ENCODE measurements at places on chromosomes 7 and 10. TPM values are rescaled to one million over a fixed set of nuclear protein-coding genes. Genes with fewer than 3 reads are reported as not detected.
A peak's percentile ranks its signal among the peaks of the same experiment; 100 is the strongest.

- no peak for DNase-seq
Observed at GRCh38 chr10:62113680-62114079, 155.0 kb downstream of the RTKN2 start.

GRCh38 chr10:118584181-118584954, 11.1 kb downstream of the PRLHR start:
- DNase-seq, result peak; percentile 65

- no peak for DNase-seq
Observed at GRCh38 chr7:112120696-112121217, 85.4 kb downstream of the DOCK4 start.

DNA sequence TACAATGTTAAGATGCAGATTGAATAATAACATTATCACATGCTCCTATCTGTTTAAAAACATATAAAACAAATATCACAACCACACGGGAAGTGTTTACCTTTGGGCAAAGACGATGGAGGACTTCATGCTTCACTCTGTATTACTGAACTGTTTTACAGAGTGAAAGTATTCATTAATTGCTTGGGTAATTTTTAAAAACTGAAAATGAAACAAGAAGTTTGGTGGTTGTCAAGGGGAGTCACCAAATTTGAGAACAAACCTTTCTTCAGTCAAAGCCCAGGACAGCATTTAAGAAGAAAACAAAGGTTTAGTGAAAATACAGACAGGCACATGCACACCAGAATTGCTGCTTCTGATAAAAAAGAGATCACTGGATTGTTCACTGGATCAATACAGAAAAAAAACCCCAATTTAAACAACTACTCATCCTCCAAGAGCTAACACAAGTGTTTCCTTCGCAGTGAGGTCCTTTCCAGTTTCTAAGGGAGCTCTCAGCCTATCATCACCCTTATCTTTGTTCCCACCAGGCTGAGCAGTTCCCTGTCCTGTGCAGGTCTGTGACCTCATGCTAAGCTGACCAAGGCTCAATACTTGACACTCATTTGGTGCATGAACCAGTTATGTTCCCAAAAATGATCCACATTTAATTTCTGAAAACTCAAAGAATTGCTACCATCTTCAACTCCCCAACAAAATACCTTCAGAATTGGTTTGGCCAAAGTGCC, 8.8 kb downstream of the PARP12 start:
- DNase-seq, result no peak

- DNase-seq, result peak; percentile 39
Observed at GRCh38 chr10:27504808-27505460, 830 bp downstream of the RAB18 start.

- DNase-seq, result peak; percentile 74
Observed at GRCh38 chr10:122054048-122055025, 65.4 kb downstream of the TACC2 start.

DNA sequence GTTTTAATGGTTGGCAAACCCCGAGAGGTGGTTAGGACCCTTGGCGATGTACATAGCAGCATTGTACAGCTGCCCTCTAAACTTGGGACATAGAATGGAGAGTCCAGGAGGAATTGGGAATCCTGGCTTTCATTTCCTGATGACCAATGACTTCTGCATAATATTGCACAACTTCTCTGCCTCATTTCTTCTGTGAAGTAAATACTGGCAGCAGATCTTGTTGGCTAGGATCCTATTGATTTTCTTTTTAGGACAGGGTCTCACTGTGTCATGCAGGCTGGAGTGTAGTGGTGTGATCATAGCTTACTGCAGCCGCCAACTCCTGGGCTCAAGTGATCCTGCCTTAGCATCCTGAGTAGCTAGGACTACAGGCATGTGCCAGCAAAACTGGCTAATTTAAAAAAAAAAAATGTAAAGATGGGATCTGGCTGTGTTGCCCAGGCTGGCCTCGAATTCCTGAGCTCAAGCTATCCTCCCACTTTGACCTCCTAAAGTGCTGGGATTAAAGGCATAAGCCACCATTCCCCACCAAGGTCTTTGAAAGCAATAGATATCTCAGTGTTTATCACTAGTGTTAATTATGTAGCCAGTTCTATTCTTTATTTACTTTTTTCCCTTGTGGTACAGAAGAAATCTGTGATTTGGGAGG, 58.1 kb downstream of the PODXL start:
- DNase-seq, result peak; percentile 83

- DNase-seq, result no peak
Observed at GRCh38 chr10:36504758-36505157, 620.6 kb upstream of the ANKRD30A start.

- no peak for DNase-seq
Observed at GRCh38 chr7:142720172-142720773, 29.0 kb upstream of the PRSS1 start.

DNA sequence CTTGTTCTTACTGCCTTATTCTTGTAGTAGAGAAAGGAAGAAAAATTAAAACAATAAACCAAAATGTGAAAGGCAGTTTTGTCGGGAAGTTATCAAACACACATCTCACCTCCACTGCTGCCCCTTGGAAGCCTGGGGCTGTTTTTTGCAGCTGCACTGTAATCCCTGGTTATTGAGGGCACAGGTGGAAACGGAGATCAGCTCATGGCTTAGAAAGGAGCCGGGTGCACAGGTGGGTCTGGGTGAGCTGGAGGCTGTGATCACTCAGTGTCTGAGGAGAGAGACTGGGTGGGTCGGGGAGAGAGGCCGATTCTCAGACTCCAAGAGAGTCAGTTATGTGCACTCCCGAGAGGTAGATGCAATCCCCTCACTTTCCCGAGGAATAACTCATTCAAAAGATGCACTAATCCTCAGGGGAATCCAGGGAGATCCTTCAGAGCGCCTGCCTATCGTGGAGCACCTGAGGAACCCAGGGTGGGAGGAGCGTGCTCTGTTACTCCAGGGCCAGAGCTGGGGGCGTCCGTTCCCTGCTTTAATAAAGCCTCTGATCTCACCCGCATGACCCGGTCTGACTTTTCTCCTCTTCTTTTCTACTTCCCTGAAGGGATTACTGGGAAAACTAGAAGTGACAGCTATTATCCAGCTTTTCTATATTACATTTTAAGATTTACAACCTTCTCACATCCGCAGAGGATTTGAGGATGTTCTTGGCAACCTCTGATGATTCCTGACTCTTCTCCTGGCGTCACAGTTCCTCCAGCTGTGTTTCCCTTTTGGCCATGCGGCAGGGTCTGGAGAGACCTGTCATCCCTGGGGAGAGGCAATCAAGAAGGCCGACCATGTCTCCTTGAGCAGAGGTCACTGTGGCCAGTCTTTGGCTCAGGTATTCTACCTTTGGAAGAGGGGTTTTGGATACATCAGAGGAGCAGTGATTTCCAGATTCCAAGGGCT, 82.1 kb downstream of the CAMK1D start:
- no peak for DNase-seq

DNA sequence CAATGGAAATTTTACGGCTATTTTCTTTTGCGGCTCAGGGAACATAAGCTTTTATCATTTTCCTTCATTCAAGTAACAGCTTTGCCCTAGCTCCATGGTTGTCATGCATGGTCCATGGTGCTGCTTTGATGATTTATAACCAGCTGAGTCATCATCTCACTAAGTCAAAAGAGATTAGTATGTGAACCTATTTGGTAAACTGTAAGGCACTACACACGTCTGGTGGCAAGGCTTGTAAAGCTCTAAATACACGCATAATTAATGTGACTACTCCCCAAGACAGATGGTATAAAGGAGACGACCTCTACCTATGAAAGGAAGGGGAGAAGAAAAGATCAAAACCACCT, 340.2 kb downstream of the KCNMA1 start:
- peak; percentile 72 for DNase-seq

GRCh38 chr7:155357573-155358041, 59.9 kb downstream of the INSIG1 start:
- peak; percentile 58 for DNase-seq

- peak; percentile 15 for DNase-seq
Observed at GRCh38 chr7:14507617-14508016, 394.9 kb downstream of the DGKB start.

GRCh38 chr7:139619367-139619657, 95.8 kb downstream of the CLEC2L start:
- peak; percentile 83 for DNase-seq

GRCh38 chr7:26052706-26053105, 99.3 kb upstream of the NFE2L3 start:
- DNase-seq, result no peak

GRCh38 chr10:49176310-49177268, 11.6 kb downstream of the TMEM273 start:
- no peak for DNase-seq

DNA sequence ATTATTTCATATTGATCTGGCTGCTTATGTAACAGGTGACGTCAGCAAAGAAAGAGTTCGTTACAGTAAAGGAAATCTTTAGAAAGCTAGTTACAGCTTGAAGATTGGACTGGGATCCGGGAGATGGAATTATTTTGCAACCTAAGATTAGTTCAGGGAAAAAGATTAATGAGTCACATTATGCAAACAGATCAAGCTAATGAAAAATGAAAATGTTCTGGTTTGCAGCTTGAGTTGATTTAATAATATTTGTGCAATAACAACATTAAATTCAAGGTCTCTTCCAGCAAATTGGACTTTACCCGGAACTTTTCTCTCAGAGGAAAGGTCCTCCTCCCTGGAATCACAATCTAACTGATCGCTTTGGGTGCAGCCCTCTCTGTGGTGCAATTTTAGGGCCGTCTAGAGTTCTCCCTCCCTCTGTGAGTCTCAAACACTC, 119.5 kb downstream of the OTUD1 start:
- peak; percentile 80 for DNase-seq

- DNase-seq, result peak; percentile 75
Observed at GRCh38 chr10:69362471-69362954, 54.2 kb downstream of the TACR2 start.

DNA sequence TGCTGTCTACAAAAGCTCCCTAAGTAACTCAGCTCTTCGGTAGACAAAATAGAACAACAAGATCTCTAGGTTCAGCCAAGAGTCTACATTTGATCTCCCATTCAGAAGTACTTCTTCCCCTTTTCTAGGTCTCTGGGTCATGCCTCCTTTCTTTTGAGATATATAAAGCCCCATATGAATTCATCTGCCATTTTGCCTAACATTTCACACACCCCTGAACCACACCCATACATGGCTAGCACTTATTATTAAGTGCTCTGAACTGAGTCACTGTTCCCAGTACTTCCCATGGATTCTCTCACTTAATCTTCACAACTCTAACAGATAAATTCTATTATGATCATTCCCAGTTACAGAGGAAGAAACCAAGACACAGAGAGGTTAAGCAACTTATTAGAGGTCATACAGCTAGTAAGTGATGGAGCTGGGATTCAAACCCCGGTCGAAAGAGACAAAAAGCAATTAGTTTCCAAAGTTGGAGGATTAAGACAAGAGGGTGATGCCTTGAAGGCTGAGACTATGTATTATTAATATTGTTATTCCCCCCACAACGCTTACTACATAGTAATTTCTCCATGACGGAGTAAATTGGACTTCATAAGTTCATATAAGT, 17.3 kb downstream of the MYOF start:
- DNase-seq, result peak; percentile 69

GRCh38 chr7:74029991-74030415, 2.0 kb downstream of the ELN start:
- DNase-seq, result no peak

- no peak for DNase-seq
Observed at GRCh38 chr7:111265394-111265793, 174.5 kb downstream of the LRRN3 start.

DNA sequence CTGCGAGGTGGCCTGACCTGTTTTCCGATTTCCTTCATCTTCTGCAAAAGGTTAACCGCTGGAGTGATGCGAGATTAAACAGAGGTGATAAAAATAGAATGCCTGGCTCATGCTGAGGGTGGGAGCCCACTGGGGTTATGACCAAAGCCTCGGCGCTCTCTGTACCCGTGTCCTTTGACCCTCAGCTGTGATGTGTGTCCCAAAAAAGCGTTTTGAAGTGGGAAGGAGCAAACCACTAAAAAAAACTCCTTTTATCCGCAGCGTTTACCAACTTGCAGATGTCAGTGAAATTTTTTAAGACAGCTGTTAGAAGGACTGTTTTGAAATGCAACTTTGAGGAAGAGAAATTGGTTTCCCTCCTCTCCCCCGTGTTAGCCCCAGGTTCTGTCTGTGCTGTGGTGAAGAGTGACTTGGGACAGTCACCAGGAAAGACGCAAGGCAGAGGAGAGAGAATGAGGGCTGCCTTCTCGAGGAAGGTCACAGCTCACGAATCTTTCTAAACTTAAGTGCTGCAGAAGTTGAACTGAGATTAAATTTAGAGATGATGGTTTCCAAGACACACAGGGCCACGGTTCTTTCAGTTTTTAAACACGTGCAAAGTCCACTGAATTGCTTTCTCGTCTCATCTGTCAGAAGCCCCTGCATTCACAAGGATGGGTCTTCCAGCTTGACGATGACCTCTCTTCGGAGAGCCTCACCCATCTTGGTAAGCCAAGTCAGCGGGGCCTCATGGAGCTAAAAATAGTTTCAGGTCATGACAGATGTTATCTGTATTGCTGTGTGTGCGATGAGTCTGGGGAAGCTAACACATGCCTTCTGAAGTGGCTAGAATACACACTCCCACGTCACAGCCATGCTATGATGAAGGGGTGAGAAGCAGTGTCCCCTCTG, 27.6 kb downstream of the AMZ1 start:
- no peak for DNase-seq

DNA sequence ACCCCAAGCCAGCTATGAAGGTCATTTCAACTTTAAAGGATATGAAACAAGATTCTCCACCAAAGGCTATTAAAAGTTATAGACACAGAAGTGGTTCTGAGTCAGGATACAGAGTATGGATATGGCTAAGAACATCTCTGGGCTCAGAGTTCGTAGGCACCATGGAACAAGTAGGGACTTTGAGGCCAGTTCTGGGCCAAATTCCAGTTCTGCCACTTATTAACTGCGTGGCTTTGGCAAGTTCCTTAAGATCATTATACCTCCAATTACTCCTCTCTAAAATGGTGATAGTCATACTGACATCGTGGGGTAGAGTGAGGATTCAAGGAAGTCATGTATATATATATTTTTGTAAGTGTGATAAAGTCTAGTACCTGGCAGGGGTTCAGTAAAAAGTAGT, 105.8 kb upstream of the NFE2L3 start:
- DNase-seq, result no peak

The PITRM1 gene
- 110 TPM for total RNA-seq

The GPR15LG gene
- not detected for total RNA-seq

The PKD2L1 gene
- not detected for total RNA-seq

The MKX gene
- total RNA-seq, result 0.25 TPM

The EPC1 gene
- 56.9 TPM for total RNA-seq

The SLC18A2 gene
- under 0.01 TPM for total RNA-seq

The POM121C gene
- total RNA-seq, result 12.6 TPM

The VAX1 gene
- not detected for total RNA-seq

The C1QL3 gene
- 0.09 TPM for total RNA-seq

The KIAA1217 gene
- total RNA-seq, result 12.5 TPM

The RNF32 gene
- 0.54 TPM for total RNA-seq

The MET gene
- 7.5 TPM for total RNA-seq

Measured in fibroblast of the aortic adventitia (primary cell).